ENCODE measurements at places on chromosomes 6 and 20.

DNA sequence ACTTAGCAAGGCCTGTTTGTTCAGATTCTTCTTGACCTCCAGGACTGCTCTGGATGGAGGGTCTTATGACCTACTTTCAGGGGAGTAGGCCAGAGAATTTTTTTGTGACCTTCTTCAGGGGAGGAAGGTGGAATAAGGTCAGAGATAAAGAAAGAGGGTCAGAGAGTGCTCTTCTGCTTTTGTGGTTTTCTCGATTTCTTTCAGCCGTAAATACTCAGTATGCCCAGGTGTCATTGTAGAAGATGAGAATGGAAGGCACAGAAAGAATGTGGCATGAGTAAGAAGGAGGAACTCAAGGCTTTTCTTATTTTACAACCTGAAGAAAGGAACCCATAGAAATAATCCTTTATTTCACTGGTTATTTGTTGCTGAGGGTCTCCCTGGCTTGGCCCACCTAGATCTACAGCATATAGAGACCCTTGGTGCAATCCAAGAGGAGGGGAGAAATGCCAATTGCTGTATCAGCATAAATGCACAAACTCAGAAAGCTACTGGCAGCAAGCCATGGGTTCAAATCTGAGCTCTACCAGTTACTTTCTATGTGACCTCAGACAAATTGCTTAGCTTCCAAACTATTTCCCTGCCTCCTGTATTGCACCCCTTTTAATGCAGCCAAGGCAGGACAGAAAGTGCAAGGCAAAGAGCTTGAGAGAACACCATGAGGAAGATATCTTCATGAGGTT, 68.0 kb downstream of the OLIG3 start:
- DNase-seq = no peak

- no peak for DNase-seq
Observed at GRCh38 chr6:84774985-84775284, 10.5 kb upstream of the TBX18 start.

DNA sequence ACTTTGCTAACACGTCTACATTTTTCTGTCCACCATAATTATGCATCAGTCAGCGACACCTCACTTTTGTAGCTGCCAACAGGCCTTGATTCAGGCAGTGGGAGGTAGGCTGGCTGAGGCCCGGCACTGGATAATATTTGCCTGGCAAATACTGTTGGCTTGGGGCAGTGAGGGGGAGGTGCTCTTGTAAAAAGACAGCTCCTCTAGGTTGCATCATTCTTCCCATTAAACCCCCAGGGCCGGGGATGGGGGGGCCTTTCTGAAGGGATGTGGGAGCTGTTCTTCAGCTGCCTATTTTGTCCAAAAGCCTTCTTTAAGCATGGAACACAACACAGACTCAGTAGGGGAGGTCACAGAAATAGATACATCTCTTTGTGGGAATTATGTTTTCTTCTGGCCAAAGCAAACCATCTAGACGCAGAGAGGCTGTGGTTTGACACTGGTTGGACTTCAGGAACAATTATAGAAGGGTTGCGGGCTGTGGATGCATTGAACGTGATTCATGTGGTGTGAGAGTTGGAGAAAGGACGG, 338.3 kb upstream of the NT5E start:
- DNase-seq = no peak

DNA sequence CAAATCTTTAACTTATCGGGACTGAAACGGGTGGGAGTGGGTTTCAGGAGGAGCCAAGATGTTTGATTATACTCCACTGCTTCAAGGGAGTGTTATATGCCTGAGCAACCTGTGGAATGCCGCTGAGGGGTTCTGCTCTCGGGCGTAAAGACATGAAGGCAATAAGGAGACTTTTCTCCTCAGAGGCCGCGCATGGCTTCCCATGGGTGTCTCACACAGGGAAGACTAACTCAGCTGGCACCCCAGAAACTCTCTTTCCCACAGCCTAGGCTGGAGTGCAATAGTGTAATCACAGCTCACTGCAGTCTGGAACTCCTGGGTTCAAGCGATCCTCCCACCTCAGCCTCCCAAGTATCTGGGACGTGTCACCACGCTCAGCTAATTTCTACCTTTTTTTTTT, 5.1 kb upstream of the C20orf141 start:
- no peak for DNase-seq

GRCh38 chr20:37538003-37538402, 10.3 kb upstream of the BLCAP start:
- DNase-seq = no peak

DNA sequence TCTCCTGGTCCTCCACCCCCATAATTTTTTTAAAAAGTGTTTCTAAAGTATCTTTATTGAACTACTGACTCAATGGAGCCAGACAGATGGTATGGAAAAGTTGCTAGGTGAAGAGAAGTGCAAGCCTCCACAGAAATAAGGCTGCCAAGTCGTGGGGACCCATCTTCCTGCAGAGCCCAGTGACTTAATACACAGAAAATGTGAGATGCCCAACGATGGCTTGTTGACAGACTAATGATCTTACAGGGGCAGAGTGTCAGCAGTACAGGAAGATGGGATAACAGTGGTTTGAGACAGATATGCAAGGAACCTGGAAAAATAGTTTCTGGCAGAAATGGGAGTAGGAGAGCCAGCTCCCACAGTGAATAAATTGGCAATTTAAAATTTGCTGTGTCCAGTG, 43.3 kb downstream of the FYN start:
- DNase-seq = no peak

- DNase-seq = no peak
Observed at GRCh38 chr6:157255079-157255478, 68.2 kb downstream of the TMEM242 start.

- DNase-seq = no peak
Observed at GRCh38 chr6:101824551-101825345, 431.2 kb downstream of the GRIK2 start.

DNA sequence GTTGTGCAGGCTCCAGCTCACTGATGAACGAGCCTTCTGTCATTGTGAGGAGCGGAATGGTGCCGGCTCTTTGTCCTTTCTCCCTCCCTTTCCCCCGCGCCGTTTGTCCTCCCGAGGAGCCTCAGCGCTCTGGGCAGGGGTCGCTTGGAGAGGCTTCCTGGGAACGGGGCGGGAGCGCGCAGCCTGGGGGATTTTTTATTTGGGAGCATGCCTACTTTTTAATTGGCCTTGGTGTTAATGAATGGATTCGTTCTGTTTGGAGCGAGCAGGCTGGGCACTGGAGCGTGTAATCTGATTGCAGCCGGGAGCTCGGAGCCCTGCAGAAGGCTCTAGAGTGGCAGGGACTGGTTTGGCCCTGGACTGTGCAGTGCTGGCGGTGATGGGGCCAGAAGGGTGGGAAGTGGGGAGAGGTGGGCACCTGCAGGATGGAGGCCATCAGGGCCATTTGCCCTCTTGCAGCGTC, 118.8 kb downstream of the CDH4 start:
- no peak for DNase-seq

DNA sequence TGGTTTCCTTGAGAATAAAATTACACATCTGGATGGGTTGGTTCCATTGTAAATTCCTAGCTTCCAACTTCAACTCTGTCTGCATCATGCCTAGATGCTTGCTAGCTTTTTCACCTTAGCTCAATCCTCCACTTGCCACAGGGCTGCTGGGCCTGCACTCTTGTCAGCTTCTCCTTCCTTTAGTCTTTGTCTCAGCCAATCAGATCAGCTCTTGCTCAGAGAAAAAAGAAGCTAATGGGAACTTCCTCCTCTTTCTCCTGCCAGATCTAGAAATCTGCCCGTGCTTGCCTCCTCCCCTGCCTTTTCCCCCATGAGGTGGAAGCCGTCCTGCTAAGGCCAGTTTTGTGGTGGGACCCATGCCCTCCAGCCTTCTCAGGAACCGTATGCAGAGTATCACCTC, 18.5 kb downstream of the RAE1 start:
- DNase-seq = no peak

GRCh38 chr6:151374036-151374683, 17.2 kb downstream of the ZBTB2 start:
- DNase-seq = no peak

GRCh38 chr6:14597090-14597489, 479.5 kb downstream of the CD83 start:
- DNase-seq = no peak

- no peak for DNase-seq
Observed at GRCh38 chr20:56859039-56859800, 230.1 kb downstream of the TFAP2C start.

GRCh38 chr20:2696646-2697045, 4.1 kb downstream of the EBF4 start:
- DNase-seq = no peak

DNA sequence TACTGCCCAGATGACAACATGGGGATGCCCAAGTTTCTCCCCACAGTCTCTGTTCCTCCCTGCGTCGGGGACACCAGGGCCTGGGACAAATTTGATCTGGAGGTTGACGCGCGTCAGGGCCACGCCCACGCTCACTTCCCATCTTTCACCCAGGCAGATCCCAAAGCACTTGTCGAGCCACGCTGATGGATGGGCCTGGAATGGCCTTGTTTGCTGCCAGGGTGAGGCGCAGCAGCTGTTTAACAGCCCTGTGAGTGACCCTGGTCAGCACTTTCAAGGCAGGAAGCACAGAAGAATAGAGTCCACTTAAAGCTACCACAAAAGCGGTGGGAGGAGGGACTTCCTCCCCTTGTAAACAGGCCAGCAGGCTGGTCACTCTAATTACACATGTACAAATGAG, 324.7 kb upstream of the JARID2 start:
- no peak for DNase-seq

- no peak for DNase-seq
Observed at GRCh38 chr20:56627122-56628014, 1.7 kb upstream of the TFAP2C start.
